T-cell (primary cell): ENCODE measurements at places on chromosomes 2 and 18. TPM values are rescaled to one million over a fixed set of nuclear protein-coding genes. Genes with fewer than 3 reads are reported as not detected.

CCDC85A gene
- not detected for total RNA-seq

MOCOS gene
- total RNA-seq = 0.05 TPM

CHN1 gene
- total RNA-seq = 3.2 TPM

ATP8B1 gene
- total RNA-seq = 0.46 TPM

DNA sequence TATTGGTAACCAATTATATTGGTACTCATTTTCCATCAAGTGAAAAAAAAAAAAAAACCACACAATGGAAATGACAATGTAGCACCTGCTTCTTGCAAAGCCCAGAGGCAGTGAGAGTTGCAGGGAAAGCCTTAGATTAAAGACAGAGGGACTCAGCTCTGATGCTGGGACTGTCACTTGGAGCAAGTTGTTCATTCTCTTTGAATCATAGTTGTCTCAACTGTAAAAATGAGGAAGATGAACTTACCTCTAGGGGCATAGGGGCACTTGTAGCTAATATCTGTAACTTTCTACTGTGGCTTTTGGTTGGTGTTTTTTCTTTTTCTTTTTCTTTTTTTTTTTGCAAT is 81.4 kb upstream of the LPIN2 start:
- DNase-seq = no peak

- DNase-seq = no peak
Measured at GRCh38 chr18:7566567-7567473, at the start of gene PTPRM. Gene PTPRM, plus strand, starts transcription at chr18:7567316. Its CDS starts 503 bp downstream, at chr18:7567819.

DNA sequence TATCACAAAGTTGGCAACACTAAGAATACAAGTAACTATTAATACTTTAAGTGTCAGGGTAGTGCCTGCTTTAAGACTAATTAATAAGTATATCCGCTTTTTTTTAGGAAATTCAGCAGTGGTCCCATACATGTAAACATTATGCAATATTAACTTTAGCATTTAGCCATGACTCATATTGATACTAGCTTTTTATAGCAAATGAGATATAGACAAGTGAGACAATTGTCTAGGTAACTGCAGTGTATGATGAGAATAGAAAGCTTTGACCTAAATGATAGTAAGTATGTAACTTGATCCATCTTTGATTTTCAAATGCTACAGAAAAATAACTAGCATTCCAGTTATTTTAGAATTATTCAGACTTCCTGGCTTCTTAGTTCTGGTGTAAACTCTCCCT is 27.4 kb upstream of the VRK2 start:
- no peak for DNase-seq

DNA sequence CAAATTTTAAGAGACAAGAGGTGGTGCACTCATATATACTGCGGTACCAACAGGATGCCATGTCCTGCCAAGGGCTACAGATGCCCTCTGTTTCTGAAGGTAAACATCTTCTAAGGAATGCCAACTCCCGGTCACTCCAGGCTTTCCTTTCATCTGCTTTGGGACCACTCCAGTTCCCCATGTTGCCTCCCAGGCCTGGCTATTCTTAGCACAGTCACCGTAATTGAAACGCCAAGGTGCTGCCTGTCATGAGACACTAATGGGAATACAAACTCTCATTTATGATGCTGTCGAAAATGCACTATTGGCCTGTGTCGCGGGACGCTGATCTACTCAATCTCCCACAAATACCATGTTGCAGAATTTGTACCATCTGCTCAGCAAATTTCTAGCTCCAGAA is 79.6 kb downstream of the KLF7 start:
- no peak for DNase-seq

DNA sequence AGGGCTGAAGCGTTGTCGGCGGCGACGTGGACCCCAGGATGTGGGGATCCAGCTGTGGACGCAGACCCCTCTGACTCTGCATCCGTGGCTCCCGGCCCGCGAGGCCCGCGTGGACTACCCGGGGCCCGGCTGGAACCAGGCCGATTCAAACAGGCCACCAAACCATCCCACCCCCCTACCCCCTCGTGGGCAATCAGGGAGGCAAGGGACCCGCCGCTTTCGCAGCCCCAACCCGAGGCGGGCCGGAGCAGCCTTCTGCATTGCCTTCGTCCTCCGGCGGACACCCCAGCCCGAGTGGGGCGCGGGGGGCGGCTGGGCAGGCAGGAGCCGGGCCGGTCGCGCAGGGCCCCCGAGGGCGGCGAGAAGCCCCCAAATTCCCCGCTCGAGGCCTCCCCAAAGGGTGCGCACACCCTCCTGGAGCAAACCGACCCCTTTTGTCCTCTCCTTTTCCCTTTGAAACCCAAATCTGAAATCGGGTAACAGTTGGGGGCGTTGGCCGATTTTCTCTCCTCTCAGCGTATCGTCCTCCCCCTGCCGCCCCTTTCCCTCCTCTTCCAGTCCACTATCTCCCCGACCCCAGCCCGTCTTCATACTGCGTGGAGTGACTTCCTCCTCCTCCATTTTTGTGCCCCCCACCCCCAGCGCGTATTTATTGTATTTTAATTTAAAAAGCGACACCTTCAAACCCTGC is 7.4 kb downstream of the SP9 start:
- DNase-seq = no peak

- no peak for DNase-seq
Measured at GRCh38 chr2:212424082-212424481, 114.5 kb downstream of the ERBB4 start.

- no peak for DNase-seq
Measured at GRCh38 chr18:51070545-51070944, 40.5 kb downstream of the SMAD4 start.
